ENCODE measurements at places on chromosomes 12 and 14. TPM values are rescaled to one million over a fixed set of nuclear protein-coding genes. Genes with fewer than 3 reads are reported as not detected.

The INHBC gene
- total RNA-seq = not detected

The PSEN1 gene
- total RNA-seq = 18.8 TPM

The DHRS1 gene
- total RNA-seq = 18.8 TPM

The RNASE4 gene
- total RNA-seq = 15.8 TPM

The CCDC175 gene
- not detected for total RNA-seq

The NAV3 gene
- total RNA-seq = 0.14 TPM

The CACNA1C gene
- 0.35 TPM for total RNA-seq

The KRT7 gene
- 0.80 TPM for total RNA-seq

Data from H7 (cell line).